ENCODE measurements at places on chromosomes 3 and 15. TPM values are rescaled to one million over a fixed set of nuclear protein-coding genes. Genes with fewer than 3 reads are reported as not detected.

GRCh38 chr15:86018679-86019078, 61.0 kb upstream of the AGBL1 start:
- DNase-seq = no peak

- DNase-seq = no peak
These were observed 985.9 kb downstream of the DIPK2A start for GRCh38 chr3:144957398-144958101.

- DNase-seq = no peak
These were observed 260.4 kb upstream of the GPR149 start for GRCh38 chr3:154690413-154690812.

- no peak for DNase-seq
These were observed 2.9 kb downstream of the PLXND1 start for GRCh38 chr3:129603561-129603942.

DNA sequence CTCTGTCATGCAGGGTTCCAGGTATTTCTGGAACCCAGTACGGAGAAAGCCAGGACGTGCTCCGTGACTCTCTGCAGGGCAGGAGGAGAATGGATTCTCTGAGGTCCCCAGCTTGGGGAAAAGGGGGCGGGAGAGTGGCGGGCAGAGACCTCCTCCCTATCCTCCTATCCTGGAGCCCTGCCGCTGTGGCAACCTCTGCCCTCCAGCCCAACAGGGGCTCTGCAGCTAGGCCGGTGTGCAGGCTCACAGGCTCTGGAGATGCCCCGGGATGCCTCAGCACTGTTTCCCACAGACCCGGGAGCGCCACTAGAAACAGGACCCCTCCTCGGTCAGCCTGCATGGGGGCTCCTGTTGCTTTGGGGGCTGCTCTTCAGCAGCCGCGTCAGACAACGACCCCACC, 43.1 kb downstream of the NUP210 start:
- no peak for DNase-seq

- no peak for DNase-seq
These were observed 16.3 kb downstream of the SEC11A start for GRCh38 chr15:84699538-84700191.

GRCh38 chr3:98513091-98513511, 9.6 kb downstream of the CLDND1 start:
- DNase-seq = peak; percentile 17

DNA sequence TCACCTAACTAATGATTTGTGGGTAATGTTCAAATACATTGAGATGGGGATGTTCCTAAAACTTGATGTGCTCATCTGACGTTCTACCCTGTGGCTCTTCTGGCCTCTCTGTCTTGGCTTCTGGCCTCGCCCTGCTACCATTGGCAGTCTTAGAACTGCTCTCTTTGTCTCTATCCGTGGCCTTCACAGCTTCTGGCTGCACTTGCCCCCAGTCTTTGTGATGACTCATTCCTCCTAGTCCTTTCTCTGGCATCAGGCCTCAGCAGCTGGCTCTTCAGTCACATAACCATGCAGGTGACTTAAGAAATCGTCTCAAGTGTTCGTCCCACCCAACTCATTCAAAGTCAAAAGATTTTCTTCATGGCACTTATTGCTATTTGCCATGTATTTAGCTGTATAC, 188.1 kb downstream of the BBX start:
- DNase-seq = peak; percentile 41

DNA sequence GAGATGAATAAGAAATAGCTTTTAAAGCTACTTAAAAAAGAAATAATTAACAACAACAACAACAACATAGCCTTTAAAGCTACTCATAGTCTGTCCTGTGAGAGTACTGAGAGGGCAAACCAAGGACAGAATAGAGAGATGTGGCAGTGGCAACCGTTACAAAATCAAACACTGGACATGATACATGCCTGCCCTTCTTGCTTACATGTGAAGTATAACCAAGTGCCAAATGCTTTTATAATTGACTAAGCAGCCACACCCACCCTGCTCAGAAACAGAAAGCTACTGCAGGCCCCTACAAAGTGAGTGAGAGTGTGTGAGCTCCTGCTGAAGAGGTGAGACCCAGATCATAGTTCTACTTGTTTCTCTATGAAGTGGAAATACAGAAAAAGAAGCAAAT, 38.4 kb downstream of the NDUFB4 start:
- DNase-seq = no peak

DNA sequence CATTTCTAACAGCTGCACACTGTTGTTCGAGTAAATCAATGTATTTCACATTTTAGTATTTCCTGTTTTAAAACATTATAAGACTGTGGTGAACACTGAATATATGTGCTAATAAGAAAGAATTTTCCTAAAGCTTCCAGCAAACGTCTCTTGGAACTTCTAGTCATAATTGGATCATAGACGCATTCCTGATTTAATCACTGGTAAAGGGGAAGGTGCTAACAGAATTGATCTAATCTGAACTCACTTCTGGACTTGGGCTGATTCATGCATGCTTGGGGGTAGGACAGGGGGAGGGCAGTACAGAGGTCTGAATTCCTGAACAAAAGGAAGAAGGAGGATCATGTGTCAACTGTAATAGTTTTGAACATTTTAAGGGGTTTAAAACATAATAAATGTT, 7.3 kb upstream of the LEKR1 start:
- DNase-seq = peak; percentile 91

DNA sequence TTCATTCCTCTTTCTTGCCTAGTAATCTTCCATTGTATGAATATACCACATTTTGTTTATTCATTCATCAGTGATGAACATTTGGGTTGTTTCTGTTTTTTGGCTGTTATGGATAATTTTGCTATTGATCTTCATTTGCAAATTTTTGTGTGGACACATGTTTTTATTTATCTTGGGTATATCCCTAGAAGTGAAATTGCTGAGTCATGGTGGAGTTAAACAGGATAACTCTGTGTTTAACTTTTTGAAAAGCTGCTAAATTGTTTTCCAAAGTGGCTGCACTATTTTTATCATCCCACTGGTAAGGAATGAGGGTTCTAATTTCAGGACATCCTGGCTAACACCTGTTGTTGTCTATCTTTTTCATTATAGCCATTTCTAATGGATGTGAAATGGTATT, 74.6 kb upstream of the ARL6 start:
- no peak for DNase-seq

GRCh38 chr3:20692675-20693074, 506.7 kb upstream of the SGO1 start:
- DNase-seq = no peak

DNA sequence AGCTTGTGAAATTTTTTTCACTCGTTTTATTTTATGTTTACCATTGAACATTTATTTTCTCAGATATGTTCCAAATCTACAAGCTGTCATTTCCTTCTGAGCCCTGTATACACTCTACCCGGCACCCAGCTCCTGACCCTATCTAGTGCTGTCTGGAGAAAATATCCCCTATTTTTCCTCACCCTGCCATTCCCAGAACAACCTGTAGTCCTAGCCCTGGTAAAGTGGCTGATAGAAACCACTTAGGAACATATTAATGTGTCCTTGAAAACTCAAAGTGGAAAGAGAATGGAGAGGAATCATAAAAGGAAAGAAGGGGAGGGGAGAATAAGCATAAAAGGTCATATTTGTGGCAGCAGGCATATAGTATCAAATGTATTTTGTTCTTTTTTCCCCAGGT, 8.2 kb upstream of the TIMMDC1 start:
- no peak for DNase-seq

DNA sequence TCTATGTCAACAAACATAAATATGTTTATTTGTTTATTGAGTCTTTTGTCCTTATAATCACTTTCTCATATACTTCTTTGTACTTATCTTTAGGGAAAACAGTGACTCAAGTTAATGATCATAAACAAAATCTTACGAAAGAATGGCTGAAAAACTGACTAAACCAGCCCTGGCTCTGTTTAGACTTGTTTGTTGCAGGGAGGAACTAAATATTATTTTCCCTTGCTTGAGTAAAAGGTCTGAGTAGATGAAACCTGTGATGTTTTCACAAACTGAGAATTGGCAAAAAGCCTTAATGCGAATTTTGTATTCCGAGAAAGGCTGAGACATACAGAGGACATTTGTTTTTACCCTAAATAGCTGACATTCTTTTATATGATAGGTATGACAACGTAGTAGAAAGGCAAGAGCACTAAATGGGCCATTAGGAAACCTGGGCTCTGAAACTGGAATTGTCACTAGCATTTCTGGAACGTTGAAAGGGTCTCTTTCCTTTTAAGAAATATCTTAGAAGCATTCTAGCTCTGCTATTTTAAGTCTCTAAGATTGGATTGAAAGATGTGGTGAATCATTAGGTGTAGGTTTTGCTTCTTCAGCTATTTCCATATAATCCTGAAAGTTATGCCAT, 18.2 kb upstream of the CLDN16 start:
- no peak for DNase-seq

- DNase-seq = no peak
These were observed 85.9 kb upstream of the ZBTB20 start for GRCh38 chr3:115233021-115233420.

DNA sequence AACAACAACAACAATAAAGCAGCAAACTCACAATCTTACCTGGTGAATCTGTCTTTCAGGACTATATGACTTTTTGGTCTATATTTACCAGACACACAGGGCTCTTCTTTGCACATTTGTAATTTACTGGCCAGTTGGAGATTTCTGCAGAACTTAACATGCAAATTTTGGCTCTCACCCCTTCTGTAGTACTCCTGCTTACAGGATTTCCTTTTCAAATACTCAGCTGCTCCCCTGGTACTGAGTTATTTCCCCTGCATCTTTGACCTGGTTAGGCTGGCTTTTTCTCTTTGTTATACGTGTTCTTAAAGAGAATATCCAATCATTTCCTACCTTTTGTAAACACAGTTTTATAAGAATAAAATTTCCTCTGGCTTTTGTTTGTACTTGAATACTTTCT, 228.0 kb downstream of the MBNL1 start:
- no peak for DNase-seq

DNA sequence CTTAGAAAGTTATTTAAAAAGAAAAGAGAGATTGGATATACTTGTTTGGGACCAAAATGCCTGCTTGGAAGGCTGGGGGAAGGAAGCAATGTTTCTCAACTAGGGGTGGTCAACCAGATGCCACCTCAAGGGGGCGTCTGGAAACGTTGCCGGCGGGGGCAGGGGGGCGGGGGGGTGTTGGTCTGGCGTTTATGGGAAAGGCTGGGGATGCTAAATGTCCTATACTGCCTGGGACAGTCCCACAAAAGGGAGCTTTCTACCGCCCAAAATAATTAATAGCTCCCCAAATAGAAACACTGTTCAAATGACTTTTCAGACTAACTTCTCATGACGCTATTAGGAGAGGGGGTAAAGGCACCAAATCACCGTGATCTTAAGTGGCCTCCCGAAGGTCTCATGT, 2.2 kb downstream of the POLG start:
- DNase-seq = no peak

- no peak for DNase-seq
These were observed 327.2 kb downstream of the LRTM1 start for GRCh38 chr3:54600441-54601204.

DNA sequence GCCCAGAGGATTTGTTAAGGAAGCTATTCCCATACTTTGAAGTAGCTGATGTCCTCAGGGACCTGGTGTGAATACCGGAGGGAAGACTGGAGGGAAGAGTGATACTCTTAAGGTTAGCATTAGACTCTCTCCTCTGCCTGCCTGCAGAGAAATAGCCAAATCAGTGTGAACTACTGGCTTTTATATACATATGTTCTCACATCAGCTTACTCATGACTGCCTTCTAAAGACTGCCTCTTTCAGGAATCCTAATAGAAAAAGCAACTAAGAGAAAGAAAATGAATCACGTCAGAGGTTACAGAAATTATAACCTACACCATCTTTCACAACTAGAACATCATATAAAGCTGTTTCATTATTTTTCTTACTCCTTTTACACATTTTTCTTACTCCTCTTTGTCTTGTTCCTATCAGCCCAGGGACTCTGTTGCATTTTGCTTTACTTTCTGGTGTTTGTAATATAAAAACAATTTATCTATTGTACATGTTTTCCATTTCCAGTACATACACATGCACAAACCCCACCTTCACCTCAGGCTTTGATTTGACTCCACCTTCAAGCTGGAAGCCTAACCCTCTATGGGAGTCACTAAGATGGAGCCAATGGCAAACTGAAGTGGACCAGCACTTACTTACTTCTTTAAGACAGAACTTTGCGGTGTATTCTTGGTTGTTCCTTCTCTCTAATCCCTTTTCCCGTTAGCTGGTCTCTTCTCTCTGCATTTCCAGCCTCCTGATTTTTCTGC, 257.7 kb upstream of the UBE2E1 start:
- no peak for DNase-seq

GRCh38 chr15:29596266-29596665, 226.0 kb downstream of the TJP1 start:
- peak; percentile 18 for DNase-seq

DNA sequence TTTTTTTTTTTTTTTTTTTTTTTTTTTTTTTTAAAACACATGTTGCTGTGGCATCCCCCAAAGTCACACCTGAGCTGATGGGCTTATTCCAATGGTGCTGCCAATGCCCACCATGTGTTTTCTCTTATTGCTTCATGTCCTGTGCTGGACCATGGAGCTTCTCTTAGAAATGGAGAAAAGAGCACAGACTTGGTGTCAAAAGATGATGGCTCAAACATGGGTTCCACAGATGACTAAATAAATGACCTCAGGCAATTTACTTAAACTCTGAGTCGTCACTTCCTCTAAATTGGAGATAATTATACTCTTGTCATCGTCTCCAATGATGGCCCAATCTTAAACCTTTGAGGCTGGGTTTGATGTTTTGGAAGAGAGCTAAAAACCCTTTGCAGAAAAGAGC, 28.1 kb downstream of the CHST2 start:
- DNase-seq = no peak

TLR9 gene
- total RNA-seq = 0.25 TPM

IRAK2 gene
- 2.1 TPM for total RNA-seq

BCHE gene
- 9.2 TPM for total RNA-seq

IL5RA gene
- not detected for total RNA-seq

C2CD4A gene
- not detected for total RNA-seq

PAK6 gene
- total RNA-seq = 1.1 TPM

HCN4 gene
- 2.2 TPM for total RNA-seq

STRIT1 gene
- not detected for total RNA-seq

CTDSPL2 gene
- 39.8 TPM for total RNA-seq

ADIPOQ gene
- not detected for total RNA-seq

CHDH gene
- 0.22 TPM for total RNA-seq

PARP3 gene
- 4.6 TPM for total RNA-seq

SMAD6 gene
- 2.7 TPM for total RNA-seq

CCDC39 gene
- not detected for total RNA-seq

P2RY13 gene
- not detected for total RNA-seq
